MM.1S (cell line): ENCODE measurements at places on chromosomes 3 and 15.

- DNase-seq: no peak
These were observed 368.4 kb upstream of the IL12A start for GRCh38 chr3:159620281-159620680.

DNA sequence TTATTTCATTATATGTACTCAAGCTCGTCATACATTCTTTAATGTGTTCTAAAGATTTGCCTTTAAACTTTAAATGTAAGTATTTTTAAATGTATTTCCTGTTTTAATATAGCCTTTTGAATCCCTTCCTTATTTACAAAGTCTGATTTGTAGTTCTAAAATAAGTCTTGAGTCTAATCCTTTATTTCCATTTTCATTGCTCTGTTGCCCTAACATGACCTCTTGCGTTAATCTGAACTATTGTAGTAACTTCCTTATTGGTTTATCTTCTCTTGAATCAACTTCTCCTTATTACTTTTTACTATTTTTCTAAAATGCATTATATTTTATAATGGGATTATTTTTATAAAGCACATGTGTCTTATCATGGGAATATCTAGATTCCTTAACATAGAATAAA lies 24.0 kb downstream of the KNL1 start:
- DNase-seq: no peak

GRCh38 chr3:24475925-24476324 lies 18.7 kb downstream of the THRB start:
- DNase-seq: no peak

- DNase-seq: no peak
These were observed 36.5 kb upstream of the UACA start for GRCh38 chr15:70799667-70800450.

DNA sequence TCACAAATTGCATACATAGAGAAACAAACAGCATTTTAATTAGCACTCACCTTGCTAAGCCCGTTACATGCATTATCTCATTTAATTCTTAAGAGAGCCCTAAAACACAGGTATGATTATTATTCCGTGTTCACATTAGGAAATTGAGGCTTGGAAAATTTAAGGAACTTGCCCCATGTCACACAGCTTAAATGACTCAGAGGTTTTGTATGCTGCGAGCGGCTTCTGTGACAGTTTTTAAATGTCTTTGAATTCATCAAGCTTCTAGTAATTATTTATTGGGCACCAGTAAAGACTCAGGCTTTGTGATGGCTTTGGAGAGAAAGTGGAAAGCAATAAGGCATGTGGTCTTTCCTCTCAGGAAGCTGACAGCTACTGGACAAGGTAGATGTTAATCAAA lies 166.7 kb upstream of the THBS1 start:
- no peak for DNase-seq

DNA sequence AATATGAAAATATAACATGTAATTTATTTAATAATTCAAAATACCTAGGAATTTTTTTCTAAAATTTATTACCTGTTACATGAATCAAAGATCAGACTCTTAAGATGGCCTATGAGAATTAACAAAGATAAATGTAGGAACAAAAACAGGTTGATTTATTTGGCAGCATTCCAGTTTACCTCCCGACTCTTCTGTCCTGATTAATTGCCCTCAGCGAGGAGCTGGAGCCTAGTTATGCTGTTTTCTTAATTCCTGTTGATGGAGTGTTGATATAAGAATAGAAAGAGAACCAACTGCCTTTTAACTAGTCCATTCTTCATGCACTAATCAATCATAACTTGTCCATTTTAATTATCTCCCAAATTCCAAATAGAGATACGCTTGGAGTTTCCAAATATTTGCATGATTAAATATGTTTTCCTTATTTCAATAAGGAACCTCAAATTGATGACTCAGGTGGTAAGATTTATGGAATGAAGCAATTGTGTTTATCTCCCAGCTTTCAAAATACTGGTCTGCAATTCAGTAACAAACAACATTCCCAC lies 10.6 kb upstream of the CPB1 start:
- no peak for DNase-seq

DNA sequence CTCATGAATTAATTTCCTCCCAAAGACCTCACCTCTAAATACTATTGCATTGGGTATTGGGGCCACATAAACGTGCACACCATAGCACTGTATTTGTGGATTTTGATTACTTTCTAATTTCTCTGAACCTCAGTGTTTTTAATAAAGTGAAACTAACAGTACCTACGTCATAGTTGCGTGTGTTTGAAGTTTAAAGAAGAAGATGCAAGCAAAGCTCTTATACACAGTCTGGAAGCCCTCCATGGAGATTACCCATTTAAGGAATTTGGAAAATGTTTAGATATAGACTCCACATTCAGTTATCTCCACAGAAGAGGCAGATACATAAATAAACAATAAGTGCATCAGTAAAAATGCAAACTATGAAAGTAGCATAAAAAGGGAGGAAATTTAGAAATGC lies 581.1 kb upstream of the GBE1 start:
- DNase-seq: no peak

DNA sequence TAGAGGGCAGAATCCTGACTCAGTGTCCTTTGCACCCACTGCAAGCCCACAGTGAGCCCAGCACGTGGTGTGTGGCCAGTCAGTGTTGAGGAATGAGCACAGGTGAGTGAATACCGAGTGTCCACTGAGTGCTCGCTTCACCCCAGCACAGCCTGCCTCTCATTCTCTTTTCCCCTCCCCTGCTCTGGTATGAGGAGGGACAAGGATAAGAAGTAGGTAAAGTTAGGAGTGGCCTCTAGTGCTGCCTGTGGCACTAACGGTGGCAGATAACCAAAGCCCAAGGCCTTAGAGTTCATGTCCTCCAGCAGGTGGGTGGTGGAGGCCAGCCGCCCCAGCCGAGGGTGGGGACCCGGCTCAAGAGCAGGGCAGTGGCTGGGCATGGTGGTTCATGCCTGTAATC lies 38.0 kb downstream of the PRKCD start:
- no peak for DNase-seq

- no peak for DNase-seq
These were observed 33.4 kb downstream of the TMEM41A start for GRCh38 chr3:185465471-185465870.

- no peak for DNase-seq
These were observed 14.0 kb upstream of the TMF1 start for GRCh38 chr3:69066121-69066520.

GRCh38 chr3:40299721-40300335 lies 9.7 kb upstream of the EIF1B start:
- DNase-seq: no peak

DNA sequence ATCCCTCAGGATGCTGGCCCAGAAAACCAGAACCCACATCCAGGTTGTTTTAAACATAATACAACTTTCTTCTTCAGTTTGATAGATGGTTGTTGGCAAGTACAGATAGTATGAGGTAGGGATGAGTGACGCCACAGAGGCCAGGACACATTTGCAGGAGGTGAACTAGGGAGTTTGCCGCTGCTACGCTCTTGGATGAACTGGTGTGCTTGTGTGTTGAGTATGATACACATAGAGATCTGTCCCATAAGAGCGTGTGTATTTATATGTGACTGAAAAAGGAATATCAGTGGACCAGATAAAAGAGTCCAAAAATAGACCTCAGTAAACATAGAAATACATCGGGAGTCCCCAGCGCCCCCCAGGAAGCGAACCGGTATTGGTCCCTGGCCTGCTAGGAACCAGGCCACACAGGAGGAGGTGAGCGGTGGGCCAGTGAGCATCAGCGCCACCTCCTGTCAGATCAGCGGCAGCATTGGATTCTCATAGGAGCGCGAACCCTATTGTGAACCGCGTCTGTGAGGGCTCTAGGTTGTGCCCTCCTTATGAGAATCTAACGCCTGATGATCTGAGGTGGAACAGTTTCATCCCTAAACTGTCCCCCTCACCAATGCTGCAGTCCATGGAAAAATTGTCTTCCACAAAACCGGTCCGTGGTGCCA lies 98.1 kb downstream of the LRRK1 start:
- no peak for DNase-seq

- DNase-seq: no peak
These were observed 36.2 kb downstream of the SLC6A11 start for GRCh38 chr3:10852066-10852808.

- no peak for DNase-seq
These were observed 58.1 kb downstream of the RSRC1 start for GRCh38 chr3:158167737-158168557.

GRCh38 chr3:29011441-29011840 lies 269.4 kb upstream of the RBMS3 start:
- DNase-seq: no peak

GRCh38 chr3:157767607-157768006 lies 264.4 kb upstream of the VEPH1 start:
- no peak for DNase-seq

- no peak for DNase-seq
These were observed 11.3 kb upstream of the KIF23 start for GRCh38 chr15:69402816-69403215.

DNA sequence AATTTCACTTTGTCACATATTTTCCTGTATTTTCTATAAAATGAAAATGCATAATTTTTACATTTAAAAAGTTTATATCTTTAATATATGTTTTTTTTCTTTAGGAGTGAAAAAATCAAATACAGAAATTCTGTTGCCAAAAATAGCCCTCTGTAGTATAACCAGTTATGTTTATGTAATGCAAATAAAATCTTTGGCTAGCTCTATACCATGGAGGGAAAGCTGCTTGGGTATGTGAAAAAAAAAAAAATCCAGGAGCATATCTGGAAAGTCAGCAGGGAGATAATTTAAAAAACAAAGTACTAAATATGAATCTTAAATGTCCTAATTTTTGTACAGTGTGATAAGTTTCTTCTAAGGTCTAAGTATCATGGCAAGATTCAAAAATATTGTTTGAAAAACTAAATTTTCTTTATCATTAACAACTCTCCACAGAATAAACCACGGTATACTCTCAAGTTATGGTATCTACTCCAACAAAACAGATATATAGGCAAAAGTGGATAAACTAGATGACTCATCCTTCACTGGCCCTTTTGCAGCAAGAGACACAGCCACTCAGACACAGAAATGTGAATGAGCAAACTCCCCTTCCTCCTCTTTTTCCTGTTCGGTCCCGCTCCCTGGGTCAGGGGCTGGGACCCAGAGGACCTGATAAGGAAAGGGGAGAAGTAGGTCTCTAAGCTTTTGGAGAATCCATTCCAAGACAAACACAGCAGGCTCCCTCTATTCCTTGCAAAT lies 66.6 kb downstream of the PDZRN3 start:
- DNase-seq: no peak

DNA sequence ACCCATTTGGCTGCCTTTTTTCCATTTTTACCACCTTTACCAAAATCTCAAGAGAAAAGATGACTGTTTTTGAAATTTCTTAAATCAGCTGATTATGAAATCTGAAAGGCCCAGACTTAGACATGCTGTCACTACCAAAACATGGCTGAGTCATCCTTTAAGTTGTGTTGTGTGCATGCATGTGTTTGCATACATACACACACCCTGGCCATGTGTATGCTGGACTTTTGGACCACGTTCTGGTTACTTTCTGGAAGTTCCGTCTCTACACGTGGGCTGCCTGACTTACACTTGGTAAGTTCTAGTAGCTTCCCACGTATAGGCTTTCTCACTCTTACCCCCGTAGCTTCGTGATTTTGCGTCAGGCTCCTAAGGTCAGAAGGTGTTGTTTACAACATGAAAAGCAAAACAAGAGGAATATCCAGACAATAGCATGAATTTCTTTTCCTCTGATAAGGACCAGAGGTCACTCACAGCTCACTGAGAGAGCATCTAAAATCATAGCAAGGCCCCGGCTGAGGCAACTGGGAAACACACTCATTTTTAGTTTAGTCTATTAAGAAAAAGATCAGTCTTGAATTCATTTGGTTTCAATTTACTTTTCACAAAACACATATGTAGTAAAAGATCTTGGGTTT lies 62.4 kb downstream of the COL8A1 start:
- DNase-seq: peak; percentile 1

DNA sequence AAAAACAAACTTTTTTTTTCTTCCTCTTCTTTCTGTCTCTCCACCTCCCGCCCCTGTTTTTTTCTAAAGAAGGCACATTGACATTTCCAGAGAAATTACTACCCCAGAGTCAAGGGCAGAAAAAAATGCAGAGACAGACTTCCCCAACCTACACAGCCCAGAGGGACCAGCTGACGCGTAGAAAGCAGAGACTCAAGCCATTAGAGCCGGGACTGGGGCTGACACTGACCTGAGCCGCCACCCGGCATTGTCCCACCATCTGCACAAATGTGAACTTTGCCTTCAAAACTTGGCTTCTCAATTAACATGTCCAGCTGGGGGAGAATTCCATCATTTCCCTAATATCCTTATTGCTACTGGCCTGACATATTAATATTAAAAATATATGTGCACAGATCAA lies 385.6 kb downstream of the NR2F2 start:
- no peak for DNase-seq

- DNase-seq: peak; percentile 76
These were observed 37.8 kb upstream of the TRH start for GRCh38 chr3:129936757-129937156.

DNA sequence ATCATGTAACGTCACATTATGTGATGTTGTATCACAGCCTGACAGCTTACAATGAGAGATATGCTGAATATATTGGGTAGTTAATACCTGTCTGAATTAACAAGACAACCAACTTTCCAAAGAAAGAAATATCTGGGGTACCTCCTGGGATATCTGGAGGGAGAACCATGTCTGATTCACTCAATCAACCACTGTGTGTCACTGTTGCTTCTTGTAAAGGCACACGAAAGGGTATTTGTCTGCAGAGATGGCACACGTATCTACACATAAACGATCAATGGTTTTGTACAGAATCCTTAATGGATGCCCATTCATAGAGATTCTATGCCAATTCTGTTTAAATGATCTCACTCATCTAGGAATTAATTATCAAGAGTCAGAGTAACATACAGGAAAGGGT lies 252.1 kb upstream of the TMCO5A start:
- DNase-seq: no peak

DNA sequence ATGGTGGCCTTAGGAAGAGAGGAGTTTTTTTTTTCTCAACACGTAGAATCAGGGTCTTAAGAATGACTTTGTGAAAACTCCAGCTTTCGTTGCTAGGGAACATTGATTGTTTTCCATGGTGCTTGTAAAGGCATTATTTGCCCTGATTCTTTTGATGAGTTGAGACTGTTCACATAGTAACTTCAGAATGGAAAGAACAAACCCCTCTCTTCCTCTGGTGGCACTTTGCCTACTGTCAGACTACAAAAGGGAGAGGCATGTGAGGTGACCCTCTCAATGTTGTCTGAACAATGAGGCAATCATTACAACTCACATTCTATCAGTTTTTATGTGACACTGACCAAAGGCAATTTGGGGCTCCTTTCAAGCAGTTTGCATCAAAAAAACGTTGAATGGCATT lies 477.8 kb downstream of the FGF12 start:
- no peak for DNase-seq
